ENCODE measurements at places on chromosomes 6 and 20.

DNA sequence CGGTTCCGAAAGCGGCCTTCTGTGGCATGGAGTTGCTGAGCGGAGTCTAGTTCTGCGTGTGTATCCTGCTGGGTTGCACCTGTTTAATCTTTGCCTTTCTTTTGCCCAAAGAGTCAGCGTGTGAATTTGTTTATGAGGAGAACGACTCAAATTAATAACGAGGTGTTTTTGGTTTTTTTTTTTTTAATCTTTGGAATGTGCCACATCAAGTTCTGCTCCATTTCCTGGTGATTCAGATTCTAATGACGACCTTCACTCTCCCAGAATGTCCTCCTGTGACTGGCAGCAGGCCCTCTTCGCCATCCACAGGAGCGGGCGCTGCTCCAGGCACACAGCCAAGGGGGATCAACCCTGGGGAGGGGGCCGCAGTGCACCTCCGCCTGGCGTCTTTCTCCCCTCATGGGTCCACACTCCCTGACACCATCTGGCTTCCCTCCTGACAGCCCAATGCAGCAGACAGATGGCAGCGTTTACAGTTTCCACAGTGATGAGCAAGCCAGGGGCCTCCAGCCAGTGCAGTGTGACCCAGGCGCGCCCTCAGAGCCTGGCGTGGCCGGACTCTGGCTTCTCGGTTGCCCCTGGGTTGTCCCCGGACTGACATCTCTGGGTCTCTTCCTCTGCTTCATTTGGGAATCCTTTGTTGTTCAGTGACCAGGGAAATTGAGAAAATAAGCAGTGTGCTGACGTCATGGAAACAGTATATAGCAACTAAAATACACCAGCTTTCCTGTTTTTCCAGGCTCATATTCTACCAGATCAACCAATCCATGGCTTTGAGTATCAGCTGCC is 27.5 kb upstream of the AFDN start:
- no peak for DNase-seq

- DNase-seq: no peak
These were observed 14.3 kb upstream of the LAMA4 start for GRCh38 chr6:112268654-112269053.

GRCh38 chr6:36441307-36441894 is 1.3 kb downstream of the PXT1 start:
- DNase-seq: peak; percentile 99

DNA sequence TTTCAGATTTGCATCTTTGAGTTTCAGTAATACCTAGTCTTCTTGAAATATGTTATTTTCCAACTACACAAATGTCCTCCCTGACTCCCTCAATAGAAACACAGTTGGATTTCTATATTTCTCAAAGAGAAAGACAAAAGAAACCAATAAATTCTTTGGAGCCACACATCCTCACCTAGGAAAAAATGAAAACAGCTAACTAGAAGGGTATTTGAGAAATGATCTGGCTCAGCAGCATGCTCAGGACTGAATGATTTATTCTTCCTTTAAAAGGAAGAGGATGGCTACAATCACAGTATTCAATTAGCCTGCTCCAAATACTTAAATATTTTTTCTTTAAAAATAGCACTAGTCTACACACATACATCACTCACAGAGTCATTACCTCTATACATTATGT is 196.4 kb upstream of the TENT5A start:
- DNase-seq: no peak

DNA sequence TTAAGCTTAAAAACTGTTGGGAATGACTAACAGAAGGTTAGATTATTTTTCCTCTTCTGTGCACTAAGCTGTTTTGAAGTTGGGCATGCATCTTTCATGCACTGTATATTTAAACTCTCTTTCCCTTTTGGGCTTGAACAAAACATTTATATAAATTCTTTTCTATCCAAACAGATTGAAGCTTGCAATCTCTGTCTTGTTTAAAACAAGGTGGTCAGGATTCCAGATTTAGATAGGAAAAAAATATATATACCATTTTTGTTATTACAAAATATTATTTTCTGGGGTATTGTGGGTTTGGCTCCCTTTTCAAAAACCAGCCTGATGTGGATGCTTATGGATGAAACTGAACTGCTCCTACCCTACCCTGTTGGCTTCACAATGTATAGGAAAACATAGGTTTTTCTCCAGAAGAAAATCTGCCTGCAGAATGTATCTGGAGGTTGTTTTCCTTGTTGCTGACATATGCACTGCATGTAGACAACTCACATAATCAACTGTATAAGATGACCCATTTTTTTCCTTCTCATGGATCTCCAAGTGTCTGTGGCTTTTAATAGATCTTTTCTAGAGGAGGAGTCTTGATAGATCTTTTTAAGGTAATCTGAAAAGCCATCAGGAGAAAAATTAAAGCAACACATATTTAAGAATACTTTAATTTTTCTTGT is 146.3 kb downstream of the PRL start:
- no peak for DNase-seq

GRCh38 chr20:24782801-24783630 is 166.1 kb upstream of the CST7 start:
- no peak for DNase-seq

DNA sequence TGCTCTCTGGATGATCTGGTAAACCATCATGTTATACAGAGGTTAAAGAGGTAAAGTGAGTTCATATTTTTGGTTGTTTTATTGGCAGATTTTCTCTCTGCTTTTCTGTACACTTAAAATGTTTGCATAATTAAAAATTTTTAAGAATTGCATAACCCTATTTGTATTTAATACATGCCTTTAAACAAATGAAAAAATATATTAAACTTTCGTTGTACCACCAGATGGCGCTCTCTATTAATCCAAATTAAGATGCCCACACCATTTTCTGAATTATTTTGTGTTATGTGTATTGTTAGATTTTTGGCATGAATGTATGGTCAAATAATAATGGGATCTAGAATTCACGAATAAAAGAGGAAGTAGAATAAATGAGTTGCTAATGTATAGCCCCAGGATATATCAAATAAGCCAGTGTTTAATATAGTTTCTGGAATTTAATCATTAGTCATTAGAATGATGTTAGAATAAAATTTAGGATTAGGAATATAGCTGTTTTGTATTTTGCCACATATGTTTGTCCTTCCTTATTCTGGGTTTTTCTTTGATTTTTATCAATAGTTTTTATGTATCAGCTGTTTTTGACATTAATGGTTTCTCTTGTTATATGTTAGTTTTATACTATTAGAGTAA is 38.9 kb downstream of the SMAP1 start:
- peak; percentile 42 for DNase-seq

DNA sequence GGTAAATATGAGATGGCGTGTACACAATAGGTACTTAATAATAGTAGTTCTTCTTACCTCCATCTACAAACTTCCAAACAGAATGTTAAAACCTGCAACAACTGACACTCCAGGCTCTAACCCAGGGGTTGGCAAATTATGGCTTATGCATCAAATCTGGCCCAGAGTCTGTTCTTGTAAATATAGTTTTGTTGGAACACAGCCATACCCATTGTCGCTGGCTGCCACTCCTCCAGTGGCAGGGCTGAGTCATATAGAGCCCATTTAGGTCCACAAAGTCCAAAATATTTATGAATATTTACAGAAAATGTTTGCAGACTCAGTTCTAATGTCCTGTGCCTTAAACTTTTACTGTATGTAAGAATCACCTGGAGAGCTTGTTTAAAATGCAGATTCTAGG is 69.9 kb upstream of the BTBD3 start:
- no peak for DNase-seq

GRCh38 chr6:168709390-168709789 is 268.4 kb downstream of the SMOC2 start:
- DNase-seq: no peak

- no peak for DNase-seq
These were observed 98.7 kb downstream of the ADGRG6 start for GRCh38 chr6:142400495-142400894.

- DNase-seq: no peak
These were observed 111.2 kb upstream of the SAMD5 start for GRCh38 chr6:147397306-147397705.

DNA sequence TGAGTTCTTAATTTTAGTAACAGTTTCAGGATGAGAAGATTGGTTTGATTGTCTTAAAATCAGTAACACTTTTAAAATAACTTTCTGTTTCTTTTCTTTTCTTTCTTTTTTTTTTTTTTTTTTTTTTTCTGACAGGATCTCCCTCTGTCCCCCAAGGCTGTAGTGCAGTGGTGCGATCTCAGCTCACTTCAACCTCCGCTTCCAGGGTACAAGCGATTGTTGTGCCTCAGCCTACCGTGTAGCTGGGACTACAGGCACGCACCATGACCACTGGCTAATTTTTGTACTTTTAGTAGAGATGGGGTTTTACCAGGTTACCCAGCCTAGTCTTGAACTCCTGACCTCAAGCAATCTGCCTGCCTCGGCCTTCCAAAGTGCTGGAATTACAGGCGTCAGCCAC is 33.7 kb upstream of the KCNQ5 start:
- no peak for DNase-seq

DNA sequence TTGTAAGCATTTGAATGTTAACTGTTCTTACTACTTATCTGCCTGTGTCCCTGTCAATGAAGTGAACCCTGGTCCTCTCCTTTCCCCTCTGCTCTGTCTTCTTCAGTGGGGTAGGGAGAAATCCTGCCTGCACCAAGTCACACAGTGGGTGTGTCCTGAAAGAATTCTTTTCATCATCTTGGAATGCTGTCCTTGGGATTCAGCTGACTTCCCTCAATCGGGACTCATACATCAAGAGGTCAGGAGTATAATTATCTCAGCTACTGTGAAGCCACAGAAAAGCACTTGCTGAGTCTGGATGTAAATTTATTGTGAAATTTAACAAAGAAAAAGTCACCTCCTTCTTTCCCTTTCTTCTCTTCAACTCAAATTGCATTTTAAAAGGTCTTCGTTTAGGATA is 328.5 kb downstream of the SOX4 start:
- no peak for DNase-seq

DNA sequence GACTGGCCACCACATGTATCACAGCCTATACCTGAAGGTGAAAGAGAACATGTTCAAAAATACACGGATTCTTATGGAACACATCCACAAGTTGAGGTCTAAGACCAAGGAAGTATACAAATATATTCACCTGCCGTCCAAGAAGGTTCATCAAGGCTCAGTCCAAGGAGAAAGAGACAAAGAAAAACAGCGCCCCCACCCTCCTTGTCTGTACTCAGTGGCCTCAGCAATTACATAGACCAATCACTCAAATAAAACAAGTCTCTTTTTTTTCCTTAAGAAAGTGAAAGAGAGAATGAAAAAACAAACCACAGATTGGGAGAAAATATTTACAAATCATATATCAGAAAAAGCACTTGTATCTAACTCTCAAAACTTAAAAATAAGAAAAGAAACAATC is 19.5 kb downstream of the CPXM1 start:
- no peak for DNase-seq

DNA sequence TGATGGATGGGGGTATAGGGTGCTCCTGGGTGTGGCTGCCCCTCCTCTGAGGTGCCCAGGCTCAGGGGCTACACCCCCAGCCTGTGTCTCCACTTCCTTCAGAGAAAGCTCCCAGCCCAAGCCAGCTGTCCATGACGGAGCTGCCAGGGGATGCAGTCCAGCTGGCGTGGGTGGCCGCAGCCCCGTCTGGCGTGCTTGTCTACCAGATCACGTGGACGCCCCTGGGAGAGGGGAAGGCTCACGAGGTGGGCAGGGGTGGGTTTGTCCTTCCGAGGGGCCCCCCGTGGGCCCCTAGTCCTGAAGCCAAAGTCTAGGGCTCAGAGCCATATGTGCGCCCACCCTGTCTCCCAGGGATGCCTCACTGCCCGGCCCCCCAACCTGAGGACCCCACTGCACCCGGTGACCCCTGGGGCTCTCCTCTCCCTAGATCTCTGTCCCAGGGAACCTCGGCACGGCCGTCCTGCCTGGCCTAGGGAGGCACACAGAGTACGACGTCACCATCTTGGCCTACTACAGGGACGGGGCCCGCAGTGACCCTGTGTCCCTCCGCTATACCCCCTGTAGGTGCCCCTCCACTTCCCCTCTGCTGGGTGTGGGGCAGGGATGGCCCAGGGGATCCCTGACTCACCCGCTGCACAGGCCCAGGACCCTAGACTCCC is 19.8 kb downstream of the COL20A1 start:
- DNase-seq: no peak

GRCh38 chr20:4281258-4282055 is 266.1 kb upstream of the RNF24 start:
- no peak for DNase-seq

DNA sequence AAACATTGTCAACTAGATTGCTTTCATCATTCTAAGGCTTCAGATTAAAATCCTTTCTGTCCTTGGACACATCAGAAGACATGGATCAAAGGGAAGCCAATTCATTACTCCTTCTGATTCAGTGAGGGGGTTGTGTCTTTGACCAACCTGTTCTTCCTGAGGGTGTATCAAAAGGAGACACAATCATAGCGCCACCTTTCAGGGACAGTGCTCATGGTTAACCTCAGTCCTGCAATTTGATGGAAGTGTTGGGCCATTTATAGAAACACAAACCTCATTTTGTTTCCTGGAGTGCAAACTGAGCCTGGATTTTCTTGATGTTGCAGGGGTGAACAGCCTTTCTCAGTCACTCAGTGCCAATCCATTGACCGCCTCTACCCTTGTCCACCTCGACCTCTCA is 163.9 kb upstream of the SCGN start:
- no peak for DNase-seq

DNA sequence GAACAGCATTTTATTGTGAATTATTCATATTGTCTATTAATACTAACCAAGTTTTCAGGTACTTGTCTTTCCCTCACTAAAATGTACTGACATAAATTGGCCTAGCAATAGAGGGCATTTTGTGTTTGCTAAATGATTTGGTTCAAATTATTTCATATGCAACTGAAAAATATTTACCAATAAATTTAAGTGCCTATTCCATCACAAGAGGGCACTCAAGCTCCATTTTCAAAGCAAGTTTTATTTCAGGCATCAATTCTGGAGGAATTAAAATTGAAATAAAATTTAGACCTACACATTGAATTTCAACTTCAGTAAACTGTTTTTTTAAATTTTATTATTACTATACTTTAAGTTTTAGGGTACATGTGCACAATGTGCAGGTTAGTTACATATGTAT is 114.3 kb upstream of the SYNCRIP start:
- DNase-seq: no peak

- no peak for DNase-seq
These were observed 82.1 kb downstream of the PREP start for GRCh38 chr6:105320765-105321164.

DNA sequence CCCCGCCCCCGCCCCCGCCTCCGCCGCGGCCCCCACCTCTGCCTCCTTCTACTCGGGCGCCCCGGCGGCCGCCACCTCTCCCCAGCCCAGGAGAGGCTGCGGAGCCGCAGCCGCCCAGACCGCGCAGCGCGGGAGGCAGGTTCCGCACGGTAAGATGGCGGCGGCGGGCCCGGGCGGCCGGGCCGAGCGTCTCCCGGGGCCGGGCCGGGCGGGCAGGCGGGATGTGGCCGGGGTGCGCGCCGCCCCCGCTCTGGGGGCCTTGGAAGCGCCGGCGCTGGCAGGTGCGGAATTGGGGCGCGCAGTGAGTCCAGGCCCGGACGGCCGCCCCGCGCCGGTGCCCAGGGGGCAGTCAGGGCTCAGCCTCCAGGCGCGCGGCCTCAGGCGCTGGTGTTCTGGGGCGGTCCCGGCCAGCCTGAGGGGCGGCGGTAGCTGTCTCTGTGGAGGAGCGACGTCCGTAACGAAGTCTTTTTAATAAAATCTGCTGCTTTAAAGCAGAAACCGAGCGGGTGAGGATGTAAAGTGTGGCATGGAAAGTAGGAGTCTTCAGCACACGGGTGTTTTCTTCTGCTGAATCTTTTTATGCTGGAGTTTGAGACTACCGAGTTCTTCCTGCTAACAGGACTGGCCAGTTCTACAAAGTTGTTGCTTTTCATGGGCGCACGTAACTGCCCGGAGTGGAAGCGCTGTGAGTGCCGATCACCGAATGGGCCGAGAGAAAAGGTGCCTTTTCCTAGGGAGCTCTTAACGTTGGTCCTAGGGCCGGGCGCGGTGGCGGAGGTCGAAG is at the start of gene GID8:
TSS of gene GID8 (plus strand) at position 43 of the 784 bp plus-strand sequence. CDS start 3,356 bp downstream, outside the sequence.
- DNase-seq: peak; percentile 18

All from CD14-positive monocyte (primary cell).